ENCODE measurements at places on chromosomes 3 and 15.

GRCh38 chr3:69142797-69143454 is 20.5 kb upstream of the LMOD3 start:
- DNase-seq, result no peak

DNA sequence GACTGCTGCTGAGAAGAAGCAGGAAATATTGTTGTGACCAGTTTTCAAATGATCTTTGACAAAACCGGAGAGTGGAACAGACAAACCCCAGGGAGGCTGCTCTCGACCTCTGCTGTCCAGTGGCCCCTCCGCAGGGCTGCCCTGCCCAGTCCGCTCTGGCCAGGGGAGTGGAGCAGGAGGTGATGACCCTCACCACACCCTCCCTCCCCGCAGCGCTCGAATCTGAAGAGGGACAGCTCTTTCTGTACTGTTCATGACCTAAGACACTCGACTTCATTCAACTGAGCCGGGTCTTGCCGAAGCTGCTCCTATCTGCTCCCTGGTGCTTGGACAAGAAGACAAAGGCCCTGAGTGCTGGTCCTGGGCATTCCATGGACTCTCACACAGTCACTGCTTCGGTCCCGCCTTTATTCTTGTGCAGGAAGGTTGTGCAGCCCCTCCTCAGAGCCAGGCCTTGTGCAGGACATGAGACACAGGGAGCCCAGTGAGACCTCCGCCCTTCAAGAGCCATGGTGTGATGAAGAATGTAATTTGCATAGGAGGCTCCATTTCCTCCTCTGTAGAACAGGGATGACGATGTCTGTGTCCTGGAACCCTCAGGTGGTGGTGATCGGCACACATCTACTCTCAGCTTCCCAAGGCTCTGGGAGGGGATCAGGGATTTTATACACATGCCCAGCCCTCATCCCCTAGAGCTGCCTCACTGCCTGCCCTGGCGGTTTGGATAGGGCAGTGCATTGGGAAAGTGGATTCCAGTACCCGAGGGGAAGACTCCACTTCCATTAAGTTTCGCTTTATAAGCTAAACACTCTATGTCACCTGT is 97.1 kb upstream of the PRR20G start:
- DNase-seq, result no peak

GRCh38 chr3:69763458-69763857 is 24.2 kb downstream of the MITF start:
- no peak for DNase-seq

DNA sequence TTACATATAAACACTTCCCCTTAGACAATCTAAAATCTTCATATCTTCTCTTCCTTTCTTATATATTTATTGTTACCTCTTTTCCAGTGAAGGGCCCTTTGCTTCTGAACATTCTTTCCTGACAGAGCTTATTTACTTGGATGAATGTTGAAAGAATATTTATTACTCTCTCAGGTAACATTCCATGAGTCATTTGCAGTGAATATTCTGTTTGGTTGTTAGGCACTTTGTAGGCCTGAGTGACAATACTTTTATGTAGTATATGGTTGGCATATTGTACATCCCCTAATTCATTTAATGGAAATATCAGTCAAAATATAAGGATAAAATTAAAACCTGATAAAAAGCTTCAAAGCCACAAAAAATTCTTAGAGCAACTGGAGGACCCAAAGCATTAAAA is 260.9 kb upstream of the KCNMB2 start:
- DNase-seq, result no peak

- peak; percentile 44 for DNase-seq
Measured at GRCh38 chr15:84731774-84732173, 15.8 kb upstream of the SEC11A start.
